MG63 (cell line): ENCODE measurements at places on chromosomes 2 and 18. TPM values are rescaled to one million over a fixed set of nuclear protein-coding genes. Genes with fewer than 3 reads are reported as not detected.

ANKZF1 gene
- total RNA-seq: 21.3 and 23.4 TPM in 2 replicates

TTR gene
- not detected in 2 replicates for total RNA-seq

UGT1A3 gene
- not detected in 2 replicates for total RNA-seq

GRCh38 chr2:101076581-101076980 is 74.5 kb downstream of the RPL31 start:
- peak; percentile 7 for DNase-seq
